ENCODE measurements at places on chromosomes 16 and 17. TPM values are rescaled to one million over a fixed set of nuclear protein-coding genes. Genes with fewer than 3 reads are reported as not detected.
A peak's percentile ranks its signal among the peaks of the same experiment; 100 is the strongest.

MEIOB gene
- not detected for total RNA-seq

DNA sequence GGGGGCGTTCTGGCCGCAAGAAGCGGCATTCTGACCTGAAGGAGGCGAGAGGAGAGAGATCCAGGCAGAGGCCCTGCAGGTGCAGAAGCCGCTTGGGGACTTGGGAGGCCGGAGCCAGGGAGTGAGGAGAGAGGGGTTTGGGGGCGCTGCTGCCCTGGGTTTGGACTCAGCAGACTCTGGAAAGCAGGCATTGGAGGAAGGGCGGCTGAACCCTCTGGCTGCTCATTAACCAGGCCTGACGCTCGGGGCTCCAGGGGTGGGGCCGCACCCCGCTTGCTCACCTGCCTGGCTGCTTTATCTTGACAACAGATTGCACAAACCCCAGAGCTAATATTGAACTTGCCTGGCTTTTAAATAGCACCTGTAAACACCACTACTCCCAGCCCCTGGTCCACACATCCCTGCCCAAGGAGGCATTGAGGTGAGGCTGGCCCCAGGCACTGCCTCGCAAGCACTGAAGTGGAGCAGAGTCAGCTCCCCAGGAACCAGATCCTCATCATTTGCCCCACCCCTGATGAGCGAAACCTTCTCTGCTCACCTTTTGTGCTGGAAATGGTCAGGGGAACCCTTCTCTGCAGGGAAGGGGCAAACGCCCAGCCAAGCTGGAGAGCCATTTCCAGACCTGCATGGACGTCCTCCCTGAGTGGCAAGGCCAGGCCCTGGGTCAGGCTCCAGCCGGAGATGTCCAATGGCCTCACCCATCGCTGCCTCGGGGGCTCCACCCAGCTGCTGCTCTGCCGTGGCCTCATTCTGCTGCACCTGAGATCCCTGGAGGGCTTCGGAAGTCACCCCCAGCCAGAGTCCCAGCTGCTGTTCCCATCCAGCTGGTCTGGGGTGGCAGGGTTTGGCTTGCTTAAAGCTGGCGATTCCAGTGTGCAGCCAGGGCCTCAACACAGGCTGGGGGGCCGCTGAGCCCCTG lies 190.2 kb upstream of the GSE1 start:
- H3K27me3 ChIP-seq, result peaks cover 22% of the 10 kb centered on the region
- H3K36me3 ChIP-seq, result no peaks in the 10 kb centered on the region
- H3K4me3 ChIP-seq, result peak overlapping the region; percentile 61
- H3K4me1 ChIP-seq, result peaks cover 38% of the 10 kb centered on the region

GRCh38 chr16:46739934-46740333 lies 8.2 kb downstream of the MYLK3 start:
- no peak overlapping the region for H3K27ac ChIP-seq
- peaks cover 6% of the 10 kb centered on the region for H3K4me1 ChIP-seq
- no peak for DNase-seq
- no peak overlapping the region for H3K4me3 ChIP-seq
- no peaks in the 10 kb centered on the region for H3K36me3 ChIP-seq

- H3K27ac ChIP-seq, result no peak overlapping the region
- no peaks in the 10 kb centered on the region for H3K36me3 ChIP-seq
- H3K4me1 ChIP-seq, result no peaks in the 10 kb centered on the region
These were observed 38.6 kb downstream of the HS3ST4 start for GRCh38 chr16:25730396-25730795.

DNA sequence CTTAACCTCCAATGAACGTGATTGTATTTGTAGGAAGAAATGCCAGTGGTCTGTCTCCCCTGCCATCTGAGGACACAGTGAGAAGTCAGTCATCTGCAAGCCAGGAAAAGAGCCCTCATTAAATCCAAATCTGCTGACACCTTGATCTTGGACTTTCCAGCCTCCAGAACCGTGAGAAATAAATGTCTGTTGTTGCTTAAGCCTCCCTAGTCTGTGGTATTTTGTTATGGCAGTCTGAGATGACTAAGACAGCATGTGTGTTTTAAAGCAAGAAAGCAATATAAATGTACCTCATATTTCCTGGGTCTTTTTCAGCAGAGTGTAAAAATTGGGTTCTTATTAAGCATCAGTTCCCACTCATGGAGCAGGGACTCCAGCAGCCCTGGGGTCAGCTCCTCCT lies 177.9 kb upstream of the NLRP1 start:
- no peak overlapping the region for H3K4me3 ChIP-seq
- H3K27me3 ChIP-seq, result peaks cover 47% of the 10 kb centered on the region

- H3K27me3 ChIP-seq, result no peaks in the 10 kb centered on the region
- H3K4me3 ChIP-seq, result no peak overlapping the region
- H3K4me1 ChIP-seq, result no peaks in the 10 kb centered on the region
- H3K36me3 ChIP-seq, result no peaks in the 10 kb centered on the region
These were observed 286.7 kb upstream of the CDH5 start for GRCh38 chr16:66079671-66080334.

ZDHHC7 gene
- total RNA-seq, result 67.3 TPM

DNA sequence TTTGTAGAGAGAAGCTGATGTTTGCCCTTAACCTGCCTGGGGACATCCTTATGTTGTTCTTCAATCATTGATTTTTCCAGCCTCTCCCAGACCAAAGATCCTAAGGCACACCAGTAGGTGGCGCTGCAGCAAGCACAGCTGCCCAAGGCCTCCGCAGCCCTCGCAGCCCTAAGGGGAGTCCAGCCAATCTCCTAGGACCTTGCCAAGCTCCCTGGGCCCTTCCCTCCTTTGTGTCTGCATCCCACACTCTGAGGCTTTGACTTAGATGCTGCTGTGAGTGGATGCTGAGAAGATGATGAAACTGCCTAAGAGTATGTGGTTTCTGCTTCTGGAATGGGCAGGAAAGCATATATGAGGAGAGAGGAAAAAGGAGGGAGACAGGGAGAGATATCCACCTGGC lies 47.1 kb downstream of the SPACA3 start:
- no peaks in the 10 kb centered on the region for H3K36me3 ChIP-seq
- no peak overlapping the region for H3K27ac ChIP-seq
- no peaks in the 10 kb centered on the region for H3K4me1 ChIP-seq
- H3K4me3 ChIP-seq, result no peak overlapping the region
- DNase-seq, result peak; percentile 60
